Ureter (tissue), 1 donor: ENCODE measurements at places on chromosomes 3 and 15.

DNA sequence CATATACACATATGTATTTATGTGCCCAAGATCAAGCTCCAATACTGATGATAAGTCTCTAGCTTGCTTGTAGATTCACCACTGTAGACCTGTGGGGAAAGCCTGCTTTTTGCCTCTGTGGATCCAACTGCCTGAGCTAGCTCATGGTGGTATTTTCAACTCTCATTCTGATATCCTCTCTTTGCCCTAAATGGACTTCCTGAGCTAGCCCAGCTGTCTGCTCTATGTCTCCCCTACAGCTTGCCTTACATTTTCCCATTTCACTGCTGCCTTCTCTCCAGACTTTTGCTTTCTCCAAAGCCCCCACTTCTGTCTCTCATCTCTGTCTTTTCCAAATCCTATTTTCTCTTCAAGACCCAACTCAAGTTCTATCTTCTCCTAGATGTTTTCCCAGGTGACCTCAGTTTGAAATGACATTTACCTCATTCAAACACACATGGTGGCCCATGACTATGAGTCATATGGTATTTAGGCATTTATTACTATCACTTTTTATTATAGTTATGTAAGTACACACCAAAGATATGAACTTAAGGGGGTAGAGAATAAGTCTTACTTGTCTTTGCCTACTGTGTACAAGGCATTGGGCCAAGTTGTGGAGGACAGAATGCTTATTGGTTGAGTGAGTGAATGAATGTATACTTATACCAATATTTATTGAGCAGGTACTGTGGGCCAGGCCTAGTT is 191.7 kb downstream of the NR1D2 start:
- no peak for DNase-seq

GRCh38 chr15:91319371-91320059 is 219.5 kb downstream of the SV2B start:
- DNase-seq: no peak

- no peak for DNase-seq
Measured at GRCh38 chr3:81302045-81302444, 459.4 kb downstream of the GBE1 start.

- DNase-seq: no peak
Measured at GRCh38 chr3:47019201-47019600, 39.7 kb downstream of the NBEAL2 start.

- no peak for DNase-seq
Measured at GRCh38 chr15:52523647-52524046, 5.0 kb downstream of the MYO5A start.

DNA sequence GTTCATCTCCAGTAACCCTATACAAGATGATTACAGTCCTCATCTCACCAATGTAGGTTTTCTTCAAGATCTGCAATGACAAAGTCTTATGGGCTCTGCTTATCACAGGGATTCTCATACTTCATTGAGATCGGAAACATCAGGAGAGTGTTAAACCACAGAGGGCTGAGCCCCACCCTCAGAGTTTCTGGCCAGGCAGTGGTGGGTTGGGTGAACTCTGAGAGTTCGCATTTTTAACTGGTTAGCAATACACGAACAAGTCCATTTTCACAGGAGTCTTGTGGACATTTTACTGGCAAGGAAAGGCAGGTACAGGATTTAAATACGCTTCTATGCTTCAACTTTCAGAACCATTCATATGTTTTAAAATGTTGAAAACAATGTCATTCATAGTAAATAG is 366.7 kb upstream of the ROBO2 start:
- no peak for DNase-seq

- no peak for DNase-seq
Measured at GRCh38 chr15:70092464-70093027, 5.2 kb downstream of the TLE3 start.
